ENCODE measurements at places on chromosomes 7 and 10. TPM values are rescaled to one million over a fixed set of nuclear protein-coding genes. Genes with fewer than 3 reads are reported as not detected.

DNA sequence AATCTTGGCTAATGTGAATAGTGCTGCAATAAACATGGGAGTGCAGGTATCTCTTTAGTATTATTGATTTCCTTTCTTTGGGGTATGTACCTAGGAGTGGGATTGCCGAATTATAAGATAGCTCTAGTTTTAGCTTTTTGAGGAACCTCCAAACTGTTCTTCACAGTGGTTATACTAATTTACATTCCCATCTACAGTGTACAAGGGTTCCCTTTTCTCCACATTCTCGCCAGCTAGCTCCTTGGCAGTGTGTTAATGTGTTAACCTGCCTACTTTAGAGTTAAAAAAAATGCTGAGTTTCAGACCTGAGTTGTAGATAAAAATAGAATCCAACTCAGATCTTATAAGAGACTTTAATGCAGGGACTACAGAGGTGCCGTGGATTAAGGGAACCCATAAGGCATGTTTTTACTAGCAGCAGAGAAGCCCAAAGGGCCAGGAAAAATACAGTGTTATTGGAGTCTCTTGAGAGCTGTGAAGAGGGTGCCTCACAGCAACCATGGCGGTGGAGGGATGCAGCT, 35.4 kb downstream of the CDK13 start:
- no peak for DNase-seq

- no peak for DNase-seq
These were observed 304.0 kb upstream of the NPSR1 start for GRCh38 chr7:34354011-34354410.

- DNase-seq: no peak
These were observed 31.2 kb upstream of the GPR37 start for GRCh38 chr7:124796771-124797170.

DNA sequence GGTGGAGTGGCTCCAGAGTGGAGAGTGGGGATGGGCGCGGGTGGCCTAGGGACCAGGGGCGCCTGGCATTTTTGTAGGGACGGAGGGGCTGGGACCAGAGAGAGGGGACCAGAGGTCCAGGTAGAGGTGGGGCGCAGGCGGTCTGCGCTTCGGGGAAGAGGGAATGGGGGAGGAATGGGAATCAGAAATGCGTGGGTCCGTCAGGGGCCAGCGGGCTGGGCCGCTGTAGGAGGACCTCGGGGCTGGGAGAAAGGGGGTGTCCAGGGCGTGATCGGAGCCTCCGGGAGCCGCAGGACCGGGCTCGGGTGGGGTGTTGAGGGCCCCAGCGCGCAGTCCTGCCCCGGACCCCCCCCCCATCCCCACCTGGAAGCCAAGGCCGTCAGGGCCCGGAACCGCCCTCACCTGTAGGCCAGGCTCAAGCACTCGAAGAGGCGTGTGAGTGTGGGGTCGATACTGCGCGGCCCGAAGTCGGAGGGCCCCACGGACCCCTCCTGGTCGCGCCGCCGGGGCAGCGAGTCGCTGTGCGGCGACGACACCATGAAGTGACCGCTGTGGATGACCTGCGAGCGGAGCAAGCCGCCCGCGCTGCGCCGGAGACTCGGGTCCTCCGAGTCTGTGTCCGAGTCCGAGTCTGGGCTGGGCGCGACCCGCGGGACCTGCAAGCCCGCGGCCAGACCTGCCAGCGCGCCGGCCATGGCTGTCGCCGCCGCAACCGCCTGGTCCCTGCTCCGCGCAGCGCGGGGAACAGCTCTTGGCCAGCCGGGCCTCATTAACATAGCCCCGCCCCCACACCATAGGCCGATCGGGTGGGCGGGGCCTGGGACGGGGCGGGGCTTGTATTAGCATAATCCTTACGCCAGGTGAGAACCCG, at the start of gene MLXIPL:
Gene MLXIPL, minus strand, starts transcription at position 725 of the 871 bp plus-strand sequence. Its CDS starts 30 bp downstream, at position 695.
- no peak for DNase-seq

DNA sequence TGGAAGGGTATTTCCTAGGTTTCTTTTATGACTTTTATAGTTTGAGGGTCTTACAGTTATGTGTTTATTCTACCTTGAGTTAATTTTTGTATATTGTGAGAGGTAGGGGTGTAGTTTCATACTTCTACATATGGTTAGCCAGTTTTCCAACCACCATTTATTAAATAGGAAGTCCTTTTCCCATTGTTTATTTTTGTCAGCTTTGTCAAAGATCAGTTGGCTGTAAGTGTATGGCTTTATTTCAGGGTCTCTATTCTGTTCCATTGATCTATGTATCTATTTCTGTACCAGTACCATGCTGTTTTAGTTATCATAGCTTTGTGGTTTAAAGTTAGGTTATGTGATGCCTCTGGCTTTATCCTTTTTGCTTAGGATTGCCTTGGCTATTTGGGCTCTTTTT, 71.9 kb upstream of the CC2D2B start:
- DNase-seq: no peak

- no peak for DNase-seq
These were observed 38.6 kb upstream of the RSBN1L start for GRCh38 chr7:77657427-77658224.

DNA sequence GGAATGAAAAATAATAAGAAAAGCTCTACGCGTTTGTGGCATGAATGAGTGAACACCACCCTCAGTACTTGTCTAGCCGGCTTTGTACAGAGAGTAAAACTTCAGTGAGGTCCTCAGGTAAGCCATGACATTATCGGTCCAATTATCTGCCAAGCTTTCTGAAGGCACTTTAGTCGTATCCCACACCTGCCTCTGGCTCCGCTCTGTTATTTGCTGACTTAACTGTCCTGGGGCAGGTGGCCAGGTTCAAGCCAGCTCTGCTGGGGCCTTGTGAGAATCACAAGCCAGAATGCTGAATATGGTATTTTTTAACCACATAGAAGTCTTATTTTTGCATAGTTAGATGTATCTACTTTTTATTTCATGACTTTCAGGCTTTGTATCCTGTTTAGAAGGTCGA, 66.0 kb upstream of the FHIP2A start:
- no peak for DNase-seq

PRLHR gene
- not detected for total RNA-seq

- DNase-seq: no peak
These were observed 98.9 kb upstream of the ARHGAP21 start for GRCh38 chr10:24822590-24822989.

GRCh38 chr7:69934144-69934903, 336.0 kb downstream of the AUTS2 start:
- DNase-seq: no peak

ZNF488 gene
- total RNA-seq: 2.1 TPM

DNA sequence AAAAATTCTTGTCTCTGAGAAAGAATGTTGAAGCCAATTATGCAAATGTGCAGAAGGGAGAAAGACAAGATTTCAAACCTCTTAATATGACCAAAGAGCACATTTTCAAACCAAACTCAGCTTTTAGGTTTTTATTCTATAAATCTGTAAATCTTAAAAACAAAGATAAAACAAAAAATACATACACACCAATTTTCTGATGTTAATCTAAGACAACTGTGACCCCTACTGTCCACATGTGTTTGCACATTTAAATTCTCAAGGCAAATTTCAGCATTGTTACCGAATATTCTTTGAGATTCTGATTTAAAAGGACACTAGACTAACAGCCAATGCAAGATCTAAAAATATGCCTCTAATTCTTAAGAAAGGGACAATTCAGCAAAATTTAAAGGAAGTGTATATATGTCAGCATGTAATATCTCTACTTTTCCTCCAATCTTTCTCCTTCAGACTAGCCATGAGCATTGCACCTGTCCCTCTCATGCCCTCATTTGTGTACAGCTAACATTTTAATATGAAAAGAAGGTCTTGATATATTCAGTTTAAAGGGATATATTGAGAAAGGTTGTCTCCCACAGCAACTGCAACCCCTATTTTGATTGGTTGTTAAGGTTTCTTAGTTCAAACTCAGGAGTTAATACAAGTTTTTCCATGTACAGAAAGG, 417.9 kb downstream of the IPMK start:
- DNase-seq: no peak

SLC39A12 gene
- not detected for total RNA-seq

DNA sequence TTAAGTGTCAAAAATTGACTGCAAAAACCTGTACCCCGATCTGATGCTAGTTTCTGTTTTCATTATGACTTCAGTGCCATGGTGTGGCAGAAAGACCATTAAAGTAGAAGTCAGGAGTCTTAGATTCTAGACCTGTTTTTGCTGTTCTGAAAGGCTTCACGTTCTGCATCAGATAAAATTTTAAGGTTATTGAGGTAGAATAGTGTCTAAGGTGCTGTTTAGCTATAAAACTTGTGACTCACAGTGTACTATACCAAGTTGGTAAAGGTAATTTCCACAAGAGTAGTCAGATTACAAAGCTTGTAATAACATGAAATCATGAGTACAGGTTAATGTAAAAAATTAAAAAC, 38.6 kb downstream of the ZNRF2 start:
- no peak for DNase-seq

- no peak for DNase-seq
These were observed 231.3 kb upstream of the SH2B2 start for GRCh38 chr7:102055181-102055976.

ASAH2 gene
- total RNA-seq: 0.14 TPM

HMX2 gene
- not detected for total RNA-seq

PNLIPRP2 gene
- not detected for total RNA-seq

- DNase-seq: no peak
These were observed 153.0 kb upstream of the PRPS1L1 start for GRCh38 chr7:18180685-18181084.

DEPP1 gene
- total RNA-seq: 7.4 TPM

SLC26A3 gene
- total RNA-seq: not detected

- no peak for DNase-seq
These were observed 30.0 kb downstream of the SGMS1 start for GRCh38 chr10:50593523-50594376.

DNA sequence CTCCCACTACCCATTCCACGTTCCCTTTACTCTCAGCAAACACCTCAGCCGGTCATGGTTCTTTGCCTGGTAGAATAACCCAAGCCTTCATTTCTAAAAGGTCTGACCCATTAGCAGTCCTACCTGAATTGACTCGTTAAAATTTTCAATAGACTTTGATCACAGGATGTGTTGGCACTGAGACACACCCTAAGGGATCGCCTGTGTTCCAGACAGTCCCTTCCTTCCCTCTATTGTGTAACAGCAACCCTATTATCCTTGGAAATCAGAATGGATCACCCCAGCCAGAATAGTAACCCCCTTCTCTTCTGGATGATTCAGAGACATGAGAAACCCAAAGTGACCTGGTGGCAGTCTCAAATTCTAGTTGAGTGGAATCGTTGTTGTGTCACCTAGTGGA, 20.4 kb upstream of the FAM171A1 start:
- no peak for DNase-seq

- DNase-seq: no peak
These were observed 38.1 kb downstream of the COL1A2 start for GRCh38 chr7:94432817-94433216.

DNA sequence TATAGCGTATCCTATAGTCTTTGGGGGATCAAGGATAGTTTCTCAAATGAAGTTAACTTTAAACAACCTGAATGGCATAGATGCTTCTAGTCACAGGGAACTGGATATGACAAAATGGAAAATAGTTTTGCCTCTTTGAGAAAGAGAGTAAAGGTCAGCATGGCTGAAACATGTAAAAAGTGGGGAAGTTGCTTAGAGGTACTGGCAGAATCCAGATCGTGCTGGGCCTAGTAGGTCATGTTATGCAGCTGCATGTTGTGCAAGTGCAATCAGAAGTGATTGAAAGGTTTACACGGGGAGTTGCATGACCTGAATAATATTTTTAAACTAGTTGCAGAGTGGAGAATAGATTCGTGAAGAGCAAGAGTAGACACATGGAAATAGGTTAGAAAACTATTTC, 201.1 kb upstream of the HDAC9 start:
- DNase-seq: no peak

GLI3 gene
- total RNA-seq: 2.6 TPM

GRCh38 chr7:88599528-88599927, 160.0 kb upstream of the ZNF804B start:
- no peak for DNase-seq

DNA sequence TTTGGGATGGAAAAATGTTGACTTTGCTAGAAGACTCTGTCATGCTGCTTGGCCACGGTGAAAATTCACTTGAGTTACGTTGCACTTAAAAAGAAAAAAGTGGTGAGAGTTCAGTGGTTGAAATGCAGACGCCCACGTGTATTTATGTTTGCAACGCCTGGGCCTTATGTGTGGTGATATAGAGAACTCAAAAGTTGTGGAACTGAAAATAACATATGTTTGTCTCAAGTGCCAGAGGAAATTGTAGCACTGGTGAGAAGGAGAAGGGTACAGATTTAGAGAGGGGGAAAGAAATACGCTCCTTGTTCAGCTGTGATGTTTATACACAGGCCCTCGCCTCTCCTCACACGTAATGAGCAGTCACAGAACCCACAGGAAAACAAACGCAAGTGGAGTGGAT, 73.6 kb downstream of the EMX2 start:
- no peak for DNase-seq

CARD11 gene
- 22.9 TPM for total RNA-seq

DNA sequence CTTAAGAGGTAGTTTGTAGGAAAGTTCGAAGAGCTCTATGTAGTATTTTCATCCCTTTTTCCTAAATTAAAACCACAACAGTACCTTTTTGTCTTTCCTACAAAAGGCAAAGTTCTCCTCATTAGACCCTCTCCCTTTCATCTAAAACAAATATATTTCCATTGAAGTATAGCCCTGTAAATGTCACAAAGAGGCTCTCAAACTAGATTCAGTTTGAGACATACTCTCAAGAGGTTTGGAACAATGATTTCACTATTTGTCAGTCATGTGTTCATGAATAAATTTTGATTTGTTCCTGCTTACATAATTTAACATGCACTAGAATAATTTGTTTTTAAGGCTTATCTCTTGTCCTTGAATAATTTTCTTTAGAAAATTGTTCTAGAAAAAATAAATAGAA, 12.2 kb downstream of the TAS2R16 start:
- no peak for DNase-seq

TMEM229A gene
- not detected for total RNA-seq

BTBD16 gene
- 0.51 TPM for total RNA-seq

All from epithelial cell of proximal tubule (primary cell).